Nucleus accumbens (tissue), 56 donors: ENCODE measurements at places on chromosomes 3 and 15.
A peak's percentile ranks its signal among the peaks of the same experiment; 100 is the strongest.

GRCh38 chr15:73052653-73053397 is 562 bp downstream of the NEO1 start:
- peak; percentile 56 for DNase-seq

DNA sequence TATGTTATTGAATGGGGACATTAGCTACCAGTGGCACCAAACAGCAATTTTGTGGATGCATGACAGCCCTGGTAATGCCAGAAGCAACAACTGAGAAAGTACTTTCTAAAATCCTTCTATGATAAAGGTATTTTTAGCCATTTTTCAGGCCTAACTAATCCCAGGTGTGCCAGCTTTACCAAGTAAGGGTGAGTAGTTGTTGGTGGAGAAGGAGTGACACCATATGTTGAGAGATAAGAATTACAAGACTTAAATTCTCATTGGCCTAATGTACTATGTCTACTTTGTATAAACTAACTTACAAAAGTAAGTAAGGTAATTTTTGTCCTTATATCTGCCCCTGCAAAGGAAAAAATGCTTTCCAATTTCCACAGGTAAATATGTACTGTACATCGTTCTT is 4.1 kb upstream of the COX17 start:
- DNase-seq = no peak

DNA sequence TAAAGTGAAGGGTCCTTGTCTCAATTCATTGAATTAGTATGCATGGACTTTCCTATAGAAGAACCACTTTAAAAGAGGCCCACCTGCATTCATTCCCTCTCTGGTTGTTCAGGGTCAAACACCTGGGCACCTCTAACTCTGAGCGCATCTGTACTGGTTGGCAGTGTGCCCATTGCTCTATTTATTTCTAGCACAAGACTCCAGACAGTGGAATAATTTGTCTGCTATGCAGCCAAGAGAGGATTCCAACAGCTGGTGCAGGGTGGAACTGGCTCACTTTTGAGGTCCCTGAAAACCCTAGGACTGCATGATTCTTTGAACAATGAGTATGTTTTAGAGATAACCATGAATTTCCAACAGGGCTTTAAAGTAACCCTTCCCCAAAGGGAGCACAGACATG is 57.9 kb downstream of the CCDC33 start:
- DNase-seq = no peak

GRCh38 chr15:52309154-52309548 is 13.5 kb upstream of the MYO5C start:
- DNase-seq = no peak

DNA sequence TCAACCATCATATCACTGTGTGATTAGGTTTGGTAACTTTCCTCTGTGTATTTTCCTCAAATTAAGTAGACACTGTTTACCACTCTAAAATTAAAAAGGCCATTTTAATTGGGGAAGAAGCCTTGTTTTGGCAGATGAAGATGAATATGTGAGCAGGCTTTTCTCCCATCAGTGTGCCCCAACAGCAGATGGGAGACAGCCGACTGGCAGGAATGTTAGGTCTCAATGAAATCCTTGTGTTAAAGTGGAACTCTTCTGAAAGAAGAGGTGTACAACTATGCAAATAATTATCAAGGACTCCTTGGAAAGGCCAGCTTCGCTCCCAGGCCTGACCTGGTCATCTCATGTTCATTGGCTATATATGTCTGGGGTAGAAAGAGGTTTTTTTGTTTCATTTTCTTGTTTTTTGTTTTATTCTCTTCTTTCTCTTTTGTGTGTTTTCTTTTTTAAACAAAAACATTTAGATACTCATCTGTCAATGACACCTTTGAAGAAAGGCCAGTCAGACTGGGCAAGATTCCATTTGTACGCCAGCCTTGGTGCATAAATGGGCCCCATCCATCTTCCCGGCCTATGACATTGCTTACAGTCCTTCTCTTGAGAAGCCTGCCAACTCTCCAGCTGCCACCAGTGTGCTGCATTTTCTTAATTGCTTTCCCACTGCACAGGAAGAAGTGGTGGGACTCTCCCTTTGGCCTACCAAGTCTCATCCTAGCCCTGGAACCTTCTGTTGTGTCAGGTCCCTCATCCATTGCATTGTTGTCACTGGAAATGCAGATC is 25.8 kb downstream of the LRTM1 start:
- no peak for DNase-seq

DNA sequence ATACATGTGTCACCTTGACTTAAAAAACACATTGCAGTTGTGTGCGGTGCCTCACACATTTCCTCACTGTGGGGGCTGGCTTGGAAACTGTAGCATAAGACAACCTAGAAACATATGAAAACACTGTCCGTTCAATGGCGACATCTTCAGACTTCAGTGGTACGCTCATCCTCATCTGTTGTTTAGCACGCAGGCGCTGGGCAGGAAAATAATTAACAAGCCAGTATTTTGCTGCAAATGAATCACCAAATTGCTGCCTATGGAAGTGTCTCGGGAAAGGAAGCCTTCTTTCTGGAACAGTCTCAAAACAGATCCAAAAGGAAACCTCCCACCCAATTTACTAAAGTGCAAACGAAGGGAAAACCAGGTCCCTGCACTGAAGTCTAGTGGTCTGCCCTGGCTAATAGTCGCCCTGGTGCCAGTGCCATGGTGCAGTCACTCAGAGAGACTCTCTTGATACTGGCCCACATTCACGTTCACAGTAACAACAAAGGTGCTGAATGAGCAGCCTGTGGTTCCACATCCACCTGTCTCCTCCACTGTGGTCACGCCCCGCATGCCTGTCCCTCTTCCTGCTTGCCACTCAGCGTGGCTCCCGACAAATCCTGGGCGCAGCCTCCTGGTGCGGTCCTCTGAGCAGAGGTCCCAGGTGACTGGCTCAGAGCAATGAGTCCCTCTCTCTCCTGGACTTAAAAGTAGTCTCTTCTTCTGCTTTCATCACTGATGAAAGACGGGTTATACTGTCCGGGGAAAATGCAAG is 35.6 kb upstream of the MUC13 start:
- no peak for DNase-seq

GRCh38 chr15:80217327-80217900 is 34.6 kb downstream of the CTXND1 start:
- no peak for DNase-seq

GRCh38 chr15:69395991-69396390 is 18.2 kb upstream of the KIF23 start:
- DNase-seq = no peak

GRCh38 chr15:57503051-57503702 is 88.5 kb upstream of the MYZAP start:
- DNase-seq = no peak

- DNase-seq = no peak
Measured at GRCh38 chr15:34116620-34117019, 14.7 kb downstream of the PGBD4 start.

- no peak for DNase-seq
Measured at GRCh38 chr3:197613199-197613598, 57.4 kb upstream of the BDH1 start.

GRCh38 chr3:142460689-142461088 is 12.9 kb upstream of the XRN1 start:
- DNase-seq = no peak

DNA sequence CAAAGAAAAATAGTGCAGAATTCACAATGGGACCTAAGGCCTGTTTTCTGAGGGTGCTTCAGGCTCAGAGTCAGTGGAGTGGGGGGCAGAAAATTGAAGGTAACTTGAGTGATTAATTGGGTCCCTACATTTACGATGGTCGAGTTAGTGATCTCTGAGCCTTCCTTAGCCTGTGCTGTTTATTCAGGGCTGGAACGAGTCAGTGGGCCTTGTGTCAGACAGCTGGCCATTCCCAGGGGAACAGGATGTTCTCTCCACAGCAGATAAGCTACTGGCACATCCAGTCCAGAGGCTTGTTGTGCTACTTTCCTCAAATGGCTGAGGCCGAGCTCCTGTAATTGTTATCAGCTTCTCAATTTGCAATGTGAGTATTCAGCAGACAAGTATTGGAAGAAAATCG is 29.2 kb upstream of the CNTN3 start:
- DNase-seq = peak; percentile 16

DNA sequence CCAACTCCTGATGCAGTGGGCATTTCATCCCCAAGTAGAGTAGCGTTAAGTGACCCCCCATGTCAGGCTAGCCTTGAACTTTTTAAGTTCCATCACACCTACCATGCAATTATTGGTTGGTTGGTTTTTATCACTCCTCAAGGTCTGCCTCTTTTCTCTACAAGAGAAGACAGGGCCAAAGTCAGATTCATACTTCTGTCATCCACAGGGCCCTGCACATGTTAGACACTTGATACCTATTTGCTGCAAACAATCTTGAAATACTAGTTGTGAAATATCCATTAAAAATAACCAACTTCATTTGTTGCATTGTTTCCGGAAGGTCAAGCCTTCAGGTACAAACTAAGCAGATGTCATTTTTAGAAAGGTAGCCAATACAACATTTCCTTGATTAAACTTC is 1.2 kb downstream of the CMSS1 start:
- DNase-seq = no peak

DNA sequence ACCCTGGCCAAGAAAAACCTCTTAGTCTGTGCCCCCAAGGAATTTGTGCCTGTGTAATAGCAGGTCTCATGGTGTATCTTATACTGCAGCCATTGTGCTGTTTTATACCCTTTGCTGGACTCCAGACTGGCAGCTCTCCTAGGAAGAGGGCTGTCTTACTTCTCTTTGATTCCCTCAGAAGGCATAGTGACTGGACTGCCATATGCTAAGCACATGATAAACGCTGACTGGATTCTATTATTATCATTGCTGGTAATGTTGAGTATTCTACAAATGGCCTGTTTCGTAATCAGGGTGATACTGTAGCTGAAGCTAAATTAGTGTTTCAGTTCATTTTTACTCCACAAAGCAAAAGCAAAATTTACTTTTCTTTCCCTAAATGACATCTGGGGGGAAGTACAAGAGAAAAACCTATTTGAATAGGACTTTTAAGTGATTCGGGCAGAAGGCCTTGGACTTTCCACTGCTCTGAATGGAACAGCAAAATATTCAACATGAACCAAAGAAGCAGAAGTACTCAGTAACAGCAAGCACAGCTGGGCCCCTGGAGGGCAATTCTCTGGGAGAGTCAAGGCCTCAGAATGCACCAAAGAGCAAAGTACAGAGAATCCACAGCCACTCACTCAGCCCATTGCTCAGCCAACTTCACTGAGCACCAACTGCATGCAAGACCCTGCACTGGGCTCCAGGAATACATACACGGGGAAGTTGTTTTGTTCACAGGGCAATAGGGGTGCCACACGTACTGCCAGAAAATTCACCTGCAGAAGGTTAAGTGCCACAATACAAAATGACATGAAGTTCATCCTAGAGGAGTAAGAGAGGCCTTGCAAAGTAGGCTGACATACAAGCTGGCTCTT is 7.9 kb upstream of the BCL2A1 start:
- no peak for DNase-seq

GRCh38 chr3:142315083-142315482 is 89.7 kb upstream of the GK5 start:
- DNase-seq = no peak

- DNase-seq = no peak
Measured at GRCh38 chr15:42499858-42500609, 4.6 kb downstream of the SNAP23 start.

DNA sequence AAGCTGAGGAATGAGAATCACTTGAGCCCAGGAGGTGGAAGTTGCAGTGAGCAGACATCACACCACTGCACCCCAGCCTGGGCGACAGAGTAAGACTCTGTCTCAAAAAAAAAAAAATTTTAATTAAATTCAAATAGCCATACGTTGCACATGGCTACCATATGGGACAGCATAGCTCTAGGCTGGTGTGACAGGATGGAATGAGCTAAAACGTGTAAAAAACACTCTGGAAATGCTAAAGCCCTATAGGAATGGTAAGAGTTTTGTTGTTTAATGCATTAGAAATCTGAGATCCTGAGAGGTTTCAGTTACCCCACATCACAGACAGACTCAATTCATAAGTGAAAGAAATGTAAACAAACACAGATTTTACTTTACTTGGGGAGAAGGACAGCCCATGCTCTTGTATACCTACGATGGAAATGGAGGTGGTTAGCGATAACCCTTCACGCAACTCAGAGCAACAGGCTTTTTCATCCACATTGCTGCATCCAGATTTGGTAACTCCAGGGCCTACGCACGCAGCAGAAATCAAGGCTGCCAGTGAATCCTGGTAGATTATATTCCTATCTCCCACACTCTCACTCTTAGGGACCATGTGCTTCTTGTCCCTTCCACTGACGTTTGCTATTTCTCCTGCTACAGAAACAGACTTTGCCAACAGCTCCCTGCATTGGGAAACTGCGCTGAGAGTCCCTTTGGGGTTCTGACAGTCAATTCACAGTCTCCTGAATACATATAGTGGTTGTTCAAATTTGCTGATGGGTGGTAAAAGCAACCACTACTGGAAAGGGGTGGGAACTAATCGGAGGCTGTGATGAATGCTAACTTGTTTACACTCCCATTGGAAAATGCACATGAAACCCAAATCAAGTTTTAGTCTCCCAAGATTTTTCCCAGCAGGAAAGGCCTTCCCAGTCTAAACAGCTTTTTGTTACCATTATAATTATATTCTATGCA is 3.1 kb downstream of the SH3BP5 start:
- DNase-seq = no peak

DNA sequence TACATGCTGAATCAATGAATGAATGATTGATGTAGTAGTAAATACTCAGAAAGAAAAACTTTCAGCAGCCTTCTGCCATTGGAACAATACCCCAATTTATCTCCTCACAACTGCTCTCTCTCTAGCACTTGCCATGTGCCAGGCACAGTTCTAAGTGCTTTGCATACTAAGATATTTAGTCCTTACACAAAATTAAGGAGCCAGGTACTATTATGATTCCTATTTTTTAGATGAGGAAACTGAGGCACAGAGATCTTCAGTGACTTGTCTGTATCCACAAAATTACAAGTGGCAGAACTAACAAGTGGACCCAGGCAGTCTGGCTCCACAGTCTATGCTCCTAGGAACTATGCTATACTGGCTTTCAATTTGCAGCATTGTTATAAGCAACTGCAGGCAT is 279.2 kb downstream of the LSAMP start:
- no peak for DNase-seq

GRCh38 chr3:126208606-126209256 is 28.3 kb upstream of the ALDH1L1 start:
- DNase-seq = no peak

GRCh38 chr15:73781038-73781925 is 28.1 kb upstream of the INSYN1 start:
- no peak for DNase-seq

GRCh38 chr3:24520101-24520495 is 25.4 kb upstream of the THRB start:
- no peak for DNase-seq
